Stimulated activated CD4-positive, alpha-beta T cell treated with anti-CD3 and anti-CD28 coated beads, Interleukin-1b, Interleukin-23, amount 100 ng/mL, for 1 hour (primary cell): ENCODE measurements at places on chromosomes 5 and 9.

DNA sequence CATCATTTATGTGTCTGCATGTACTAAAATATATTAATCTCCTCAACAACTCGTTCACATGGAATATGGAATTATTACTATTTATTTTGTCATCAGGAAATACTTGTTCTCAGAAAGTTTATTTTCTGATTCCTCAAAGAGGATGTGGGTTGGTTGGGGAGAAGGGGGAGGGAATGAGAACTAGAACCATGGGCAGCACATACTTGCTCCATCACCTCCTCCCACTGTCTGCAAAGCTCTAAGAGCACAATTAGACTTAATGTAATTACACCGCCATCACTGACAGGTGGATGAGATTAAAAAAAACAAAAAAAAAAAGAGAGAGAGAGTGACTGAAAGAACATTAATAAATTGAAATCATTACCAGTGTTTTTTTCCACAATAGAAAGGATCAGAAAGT is 98.2 kb downstream of the OXCT1 start:
- no peak for DNase-seq

GRCh38 chr5:1413611-1414241 is 31.5 kb downstream of the SLC6A3 start:
- no peak for DNase-seq

- DNase-seq = no peak
Observed at GRCh38 chr9:124950050-124950718, 9.3 kb upstream of the GOLGA1 start.

- no peak for DNase-seq
Observed at GRCh38 chr5:35214051-35214450, 16.2 kb downstream of the PRLR start.

- no peak for DNase-seq
Observed at GRCh38 chr5:58383448-58383847, 76.4 kb downstream of the PLK2 start.

DNA sequence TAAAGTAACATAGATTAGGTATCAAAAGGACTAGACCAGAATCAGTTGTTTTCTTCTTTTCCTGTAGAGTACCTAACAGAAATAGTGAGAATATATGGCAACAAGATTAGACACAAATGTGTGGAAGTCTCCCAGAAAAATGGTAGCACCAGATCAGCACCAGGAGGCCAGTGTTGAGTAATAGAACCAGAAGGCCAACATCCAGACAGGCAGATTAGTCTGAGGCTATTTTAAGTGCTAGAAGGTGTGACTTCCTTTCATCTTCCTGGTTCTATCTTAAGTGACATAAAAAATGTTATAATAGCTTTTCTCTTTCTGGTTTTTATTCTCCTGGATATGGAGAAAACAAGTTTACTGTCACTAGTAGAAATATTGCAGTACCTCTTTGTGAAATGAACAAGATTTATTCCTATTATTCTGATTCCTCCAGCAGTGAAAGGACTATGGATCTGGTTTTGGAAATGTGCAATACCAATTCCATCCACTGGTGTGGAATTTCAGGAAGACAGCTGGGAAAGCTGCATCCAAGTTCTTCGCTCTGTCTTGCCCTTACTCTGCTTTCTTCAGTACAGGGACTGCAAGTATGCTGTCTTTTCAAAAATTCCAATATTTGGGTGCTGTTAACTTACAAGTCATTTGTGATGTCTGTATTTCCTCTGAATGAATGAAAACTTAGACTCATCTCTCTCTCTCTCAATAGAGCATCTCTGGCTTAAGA is 39.1 kb downstream of the SHLD3 start:
- DNase-seq = no peak

DNA sequence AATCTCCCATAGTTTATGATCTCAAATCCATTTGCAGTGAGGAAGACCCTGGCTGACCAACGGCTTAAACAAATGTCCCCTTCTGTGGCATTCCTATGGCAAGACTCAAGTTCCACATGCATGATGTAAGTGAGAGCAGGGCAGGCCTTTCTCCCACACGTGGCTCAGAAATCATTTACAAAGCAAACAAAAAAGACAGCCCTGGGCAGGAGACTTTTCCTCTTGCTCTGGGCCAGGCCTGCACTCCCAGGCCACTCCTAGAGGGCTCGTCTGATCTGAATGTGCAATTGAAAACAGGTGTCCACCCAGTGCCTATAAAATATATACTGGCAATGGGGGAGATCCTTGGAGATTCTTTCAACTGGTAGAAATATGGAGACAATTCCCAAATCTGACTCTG is 123.1 kb downstream of the DMRT2 start:
- DNase-seq = no peak

DNA sequence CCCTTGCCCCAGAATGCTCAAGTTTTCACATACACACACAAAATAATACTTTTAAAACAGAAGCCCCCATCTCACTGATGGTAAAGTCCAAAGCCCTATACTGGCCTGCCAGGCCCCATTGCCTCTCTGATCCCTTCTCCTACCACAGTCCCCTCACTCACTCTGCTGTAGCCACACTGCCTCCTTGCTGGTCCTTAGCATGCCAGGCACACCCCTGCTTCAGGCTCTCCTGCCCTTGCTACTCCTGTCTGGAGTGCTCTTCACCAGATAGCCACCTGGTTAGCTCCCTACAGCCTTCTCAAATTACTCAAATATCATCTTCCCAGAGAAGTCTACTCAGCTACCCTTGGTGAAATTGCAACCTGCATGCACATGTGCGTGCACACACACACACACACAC is 177.5 kb downstream of the C5orf15 start:
- DNase-seq = no peak

GRCh38 chr9:107423540-107423939 is 66.0 kb downstream of the KLF4 start:
- no peak for DNase-seq
